ENCODE measurements at places on chromosomes 7 and 10.

GRCh38 chr10:58436071-58436470, 50.9 kb downstream of the TFAM start:
- DNase-seq = no peak

GRCh38 chr7:107946451-107946850, 55.5 kb downstream of the DLD start:
- no peak for DNase-seq

DNA sequence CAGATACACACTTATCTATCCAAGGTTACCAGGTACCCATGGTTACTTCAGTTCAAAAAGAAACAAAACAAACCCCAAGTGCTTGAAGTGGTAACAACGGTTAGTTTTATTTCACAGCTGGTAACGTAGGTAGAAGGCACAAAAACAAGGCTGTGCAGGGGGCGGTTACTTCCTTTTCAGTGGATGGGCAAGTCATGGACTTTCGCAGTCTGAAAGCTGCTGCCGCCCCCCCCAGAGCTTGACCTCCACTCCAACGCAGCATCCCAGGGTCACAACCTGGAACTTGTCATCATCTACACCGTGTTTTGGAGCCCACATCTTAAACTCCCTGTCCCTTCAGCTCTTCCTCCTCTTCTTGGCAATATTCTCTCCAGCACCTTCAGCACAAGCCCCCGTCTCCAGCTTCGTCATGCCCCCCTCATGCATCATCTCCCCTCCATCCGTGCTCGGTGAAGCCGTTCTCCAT, 181.2 kb upstream of the ITGB1 start:
- DNase-seq = peak; percentile 46

DNA sequence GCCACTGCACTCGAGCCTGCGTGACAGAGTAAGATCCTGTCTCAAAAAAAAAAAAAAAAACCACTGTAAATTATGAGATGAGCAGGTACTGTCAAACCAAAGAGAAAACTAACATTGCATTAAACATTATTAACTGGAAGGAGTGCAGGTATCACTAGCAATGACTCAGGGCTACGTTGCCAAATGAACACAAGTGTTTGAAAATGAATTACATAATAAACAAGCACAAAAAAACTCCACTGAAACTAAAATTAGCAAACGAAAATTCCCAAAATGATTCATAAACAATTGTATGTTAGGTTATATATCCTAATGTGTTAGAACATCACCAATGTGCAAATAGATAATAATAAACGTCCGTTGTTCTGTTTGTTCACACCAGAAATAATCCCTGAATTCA, 42.8 kb downstream of the NSUN6 start:
- DNase-seq = no peak

DNA sequence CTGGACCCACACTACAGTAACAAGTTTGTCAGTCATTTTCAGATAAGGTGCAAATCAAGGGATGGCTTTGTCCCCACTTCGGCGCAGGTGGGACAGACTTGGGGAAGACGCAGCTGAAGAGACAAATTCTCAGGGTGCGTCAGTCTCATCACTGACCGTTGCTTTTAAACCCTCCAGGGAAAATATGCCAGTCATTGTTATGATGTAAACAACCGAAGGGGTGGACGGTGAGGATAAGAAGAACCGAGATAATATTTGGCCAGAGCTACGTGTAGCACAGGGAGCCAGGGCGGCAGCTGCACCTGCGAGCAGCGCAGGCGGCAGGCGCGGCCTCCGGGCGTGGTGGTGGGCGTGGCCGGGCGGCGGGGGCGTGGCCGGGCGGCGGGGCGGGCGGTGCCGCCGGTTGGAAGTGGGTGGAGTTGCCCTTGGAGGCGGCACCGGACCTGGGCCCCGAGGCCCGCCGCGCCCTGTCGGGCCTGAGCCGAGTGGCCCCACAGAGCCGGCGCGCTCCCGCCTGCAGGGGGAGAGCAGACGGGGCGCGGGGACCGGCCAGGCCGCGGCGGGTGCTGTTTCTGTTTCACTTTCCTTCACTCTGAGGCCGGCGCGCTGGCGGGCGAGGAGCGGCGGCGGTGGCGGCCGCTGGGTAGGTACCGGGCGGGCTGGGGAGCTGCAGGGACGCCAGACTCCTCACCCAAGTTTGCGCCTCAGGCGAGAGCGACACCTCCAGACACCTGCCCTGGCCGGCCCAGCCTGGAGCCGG, at the start of gene PCGF5:
Gene PCGF5 (plus strand): TSS at position 470 of the 760 bp plus-strand sequence. CDS start 2,209 bp downstream, outside the sequence.
- peak; percentile 83 for DNase-seq

Measured in activated T-cell treated with anti-CD3 and anti-CD28 coated beads for 4 hours (primary cell).